ENCODE measurements at places on chromosomes 1 and 21.

DNA sequence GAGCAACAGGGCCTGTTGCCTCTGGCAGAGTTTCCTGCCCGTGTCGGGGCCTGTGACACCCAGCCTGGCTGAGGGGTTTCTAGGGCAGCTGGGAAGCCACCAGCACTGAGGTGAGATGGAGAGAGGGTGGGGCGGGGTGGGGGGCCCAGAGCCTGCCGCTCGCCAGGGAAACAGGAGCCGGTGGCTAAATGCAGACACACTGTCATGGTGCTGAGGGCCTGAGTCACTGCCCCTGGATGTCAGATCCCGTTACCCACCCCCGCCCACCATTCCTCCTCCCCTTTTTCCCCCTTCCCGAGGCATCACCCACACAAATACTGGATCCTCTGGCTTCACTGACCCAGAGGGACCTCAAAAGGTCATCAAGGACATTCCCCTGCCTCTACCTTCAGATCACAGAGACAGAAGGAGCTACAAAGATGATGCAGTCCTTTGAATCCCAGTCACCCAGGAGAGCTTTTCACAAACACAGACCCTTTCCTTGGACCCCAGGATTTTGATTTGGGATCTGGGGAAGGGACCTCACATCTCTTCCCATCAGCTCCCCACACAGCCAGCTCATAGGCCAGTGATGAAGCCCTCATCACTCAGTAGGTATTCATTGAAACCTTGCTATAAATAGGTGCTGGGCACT, 1.9 kb upstream of the HSPB7 start:
- DNase-seq, result no peak

- DNase-seq, result no peak
Measured at GRCh38 chr1:184425449-184426277, 38.8 kb downstream of the C1orf21 start.

DNA sequence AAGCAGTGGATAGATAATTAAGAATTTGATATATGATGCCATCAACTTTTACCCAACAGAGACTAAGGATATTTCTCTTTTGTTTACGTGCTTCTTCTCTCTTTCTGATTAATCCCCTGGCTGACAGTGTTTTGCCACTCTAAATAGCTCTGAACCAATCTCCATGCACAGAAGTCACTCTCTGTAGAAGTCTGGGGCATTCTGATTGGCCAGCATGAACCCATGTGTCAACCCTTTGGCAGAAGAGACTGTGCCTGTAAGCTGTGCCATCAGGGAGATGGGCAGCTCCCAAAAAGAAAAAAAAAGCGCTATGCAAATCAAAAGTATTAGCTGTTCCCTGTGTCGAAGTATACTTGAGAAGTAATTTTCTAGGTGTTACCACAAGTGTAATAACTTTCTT, 34.1 kb upstream of the NRIP1 start:
- DNase-seq, result no peak

DNA sequence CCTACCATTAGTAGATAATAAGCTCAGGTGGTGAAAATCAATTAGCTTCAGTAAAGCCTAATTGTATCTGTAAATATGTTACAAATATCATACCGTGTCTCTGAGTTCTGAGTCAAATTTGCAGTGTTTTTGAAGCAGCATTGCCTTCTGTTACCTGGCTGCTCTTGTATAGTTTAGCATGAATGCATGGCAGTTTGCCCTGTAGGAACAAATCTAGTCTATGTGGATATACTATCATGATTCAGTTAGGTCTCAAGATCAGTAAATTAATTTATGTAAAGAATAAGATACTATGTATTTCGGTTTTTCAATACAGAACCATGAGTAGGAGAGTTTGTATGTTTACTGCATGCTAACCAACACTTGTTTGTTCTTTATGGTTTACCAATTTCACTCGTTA, 240.6 kb upstream of the C1orf105 start:
- DNase-seq, result no peak

GRCh38 chr21:40546647-40547046, 300.3 kb downstream of the DSCAM start:
- no peak for DNase-seq

- DNase-seq, result no peak
Measured at GRCh38 chr1:109210058-109210457, 3.7 kb upstream of the SARS1 start.

DNA sequence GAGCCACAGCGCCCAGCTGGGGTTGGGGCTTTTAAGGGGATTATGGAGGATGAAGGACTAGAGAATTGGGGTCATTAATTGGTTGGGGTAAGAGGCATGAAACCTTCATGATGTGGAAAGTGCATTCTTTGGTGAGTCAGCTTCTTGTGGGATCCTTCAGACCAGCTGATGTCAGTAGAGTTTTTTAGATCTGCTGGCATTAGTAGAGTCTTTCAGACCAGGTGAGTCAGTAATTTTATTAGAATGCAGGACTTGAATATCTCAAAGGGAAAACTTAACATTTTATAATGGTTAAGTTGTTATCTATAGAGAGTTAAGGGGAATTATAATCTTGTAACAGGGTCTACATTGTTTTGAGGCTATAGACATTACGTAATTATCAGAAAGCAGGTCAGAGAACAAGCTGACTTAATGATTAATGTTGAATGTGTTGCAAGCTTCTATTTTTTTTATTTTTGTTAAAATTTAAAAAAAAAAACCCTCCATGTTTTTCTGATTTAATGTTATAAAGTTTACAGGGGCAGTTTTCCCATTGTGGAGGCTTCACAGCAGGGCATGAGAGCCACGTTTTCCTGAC, 160.9 kb upstream of the FMN2 start:
- no peak for DNase-seq

DNA sequence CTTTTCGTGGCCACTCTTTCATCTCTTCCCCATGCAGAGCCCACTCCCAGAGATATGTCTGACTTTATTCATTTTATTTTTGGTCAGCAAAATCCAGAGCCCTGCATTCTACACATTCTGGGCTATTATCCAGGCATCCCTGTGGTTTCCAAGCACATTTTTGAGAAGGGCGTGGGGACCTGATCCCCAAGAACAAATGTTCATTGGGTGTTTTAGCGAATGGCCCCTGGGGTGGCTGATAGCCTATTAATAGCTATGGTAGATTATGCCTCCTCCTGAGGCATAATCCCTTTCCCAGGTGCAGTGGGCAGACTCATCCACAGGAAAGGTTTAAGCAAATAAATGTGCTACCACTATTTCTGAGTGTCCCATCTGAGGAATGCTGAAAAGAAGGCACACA, 511.8 kb upstream of the USP24 start:
- DNase-seq, result no peak

DNA sequence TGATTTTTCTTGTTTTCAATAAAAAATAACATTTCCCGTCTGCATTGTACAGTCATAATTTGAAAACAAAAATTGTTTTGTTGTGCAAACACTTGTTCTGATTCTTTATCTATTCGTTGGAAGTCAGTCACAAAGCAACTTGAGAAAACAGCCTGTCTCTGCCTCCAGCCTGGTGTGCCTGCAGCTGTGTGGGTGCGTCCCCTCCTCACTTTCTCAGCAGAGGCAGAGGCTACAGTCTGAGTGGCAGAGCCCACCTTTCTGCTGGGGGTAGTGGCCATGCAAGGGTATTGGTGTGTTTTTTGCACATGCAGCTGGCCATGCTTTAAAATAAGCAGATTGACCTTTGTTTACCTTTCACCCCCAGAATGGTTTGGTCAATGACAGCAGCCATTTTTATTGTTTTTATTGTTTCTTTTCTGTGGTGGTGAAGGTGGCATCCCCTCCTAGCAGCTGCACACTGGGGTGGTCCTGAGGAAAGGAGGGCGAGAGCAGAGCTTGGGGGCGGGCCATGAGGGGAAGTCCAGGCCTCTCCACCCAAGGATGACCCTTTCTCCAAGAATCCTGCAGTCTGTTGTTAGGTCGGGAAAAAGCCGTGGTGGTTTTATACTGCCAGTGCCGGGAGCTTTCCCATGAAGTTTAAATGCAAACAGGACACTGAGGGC, 159.6 kb downstream of the PCBP3 start:
- no peak for DNase-seq

- no peak for DNase-seq
Measured at GRCh38 chr1:56194701-56195300, 384.6 kb downstream of the PLPP3 start.

- no peak for DNase-seq
Measured at GRCh38 chr1:77900687-77901293, 12.4 kb downstream of the NEXN start.

DNA sequence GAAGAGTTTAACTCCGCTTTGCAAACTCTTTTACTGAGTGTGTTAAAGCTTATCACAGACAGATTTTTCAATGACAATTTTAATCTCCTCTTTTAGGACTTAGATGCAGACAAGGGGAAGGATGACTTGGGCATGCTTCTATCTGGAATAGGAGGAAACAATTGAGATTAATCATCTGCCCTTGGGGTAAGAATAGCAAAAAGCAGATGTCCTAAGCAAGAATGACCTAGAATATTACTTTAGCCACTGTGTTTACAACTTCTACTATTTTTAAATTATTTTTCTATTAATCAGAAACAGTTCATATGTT, 569.0 kb upstream of the ADGRL2 start:
- DNase-seq, result no peak

GRCh38 chr1:22978299-22978698, 5.6 kb upstream of the LACTBL1 start:
- DNase-seq, result no peak

DNA sequence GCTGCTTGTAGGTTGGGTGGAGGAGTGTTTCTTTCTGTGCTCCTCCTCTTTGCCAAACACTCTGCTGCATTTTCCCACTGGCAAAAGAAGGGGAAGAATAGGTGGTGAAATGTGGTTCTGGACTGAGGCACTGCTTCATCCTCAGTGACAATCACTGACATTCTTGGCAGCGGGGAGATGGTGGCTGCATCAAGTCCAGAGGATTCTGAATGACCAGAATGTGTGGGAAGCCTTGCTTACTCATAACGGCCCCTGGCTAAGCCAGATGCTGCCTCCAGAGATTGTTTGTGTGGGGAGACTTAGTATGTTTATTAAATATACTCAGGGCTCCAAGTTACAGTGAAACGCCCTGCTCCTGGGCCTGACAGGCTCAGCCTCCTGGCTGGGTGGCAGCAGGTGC, 160.3 kb downstream of the CACNA1E start:
- DNase-seq, result no peak

GRCh38 chr1:147628441-147628840, 41.9 kb downstream of the ACP6 start:
- DNase-seq, result no peak

DNA sequence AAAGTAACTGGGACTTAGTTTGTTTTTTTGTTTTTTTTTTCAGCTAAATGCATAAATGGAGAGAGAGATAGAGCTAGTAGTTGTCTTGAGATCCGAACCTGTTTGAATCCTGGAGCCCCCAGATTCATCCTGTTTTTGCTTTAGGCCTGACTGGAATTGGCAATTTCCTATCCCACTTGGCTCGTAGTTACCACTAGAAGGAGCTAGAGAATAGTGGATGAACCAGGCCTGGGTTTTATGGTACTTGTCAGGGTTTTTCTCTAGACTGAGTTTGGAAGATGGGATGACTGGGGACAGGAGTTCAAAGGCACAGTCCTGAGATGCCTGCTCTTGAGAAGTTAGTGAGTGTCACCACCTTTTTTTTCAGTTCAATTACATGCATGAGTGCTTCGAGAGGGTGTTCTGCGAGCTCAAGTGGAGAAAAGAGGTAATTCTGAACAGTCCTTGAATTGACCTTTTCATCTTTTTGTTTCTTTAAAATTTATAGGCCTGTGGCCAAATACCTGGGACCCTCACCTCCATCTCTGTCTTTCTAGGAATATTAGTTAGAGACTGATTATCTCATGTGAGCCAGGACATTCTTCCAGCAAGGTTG, 23.4 kb downstream of the CELF3 start:
- DNase-seq, result no peak

- peak; percentile 41 for DNase-seq
Measured at GRCh38 chr21:42198929-42199867, 19.7 kb upstream of the ABCG1 start.

Data from CD4-positive, alpha-beta T cell treated with Interleukin-15 for 4 hours (primary cell).